SK-N-SH treated with all-trans-retinoic acid at 6 μM for 48 hours (cell line): ENCODE measurements at places on chromosomes 3 and 15.
A peak's percentile ranks its signal among the peaks of the same experiment; 100 is the strongest.

DNA sequence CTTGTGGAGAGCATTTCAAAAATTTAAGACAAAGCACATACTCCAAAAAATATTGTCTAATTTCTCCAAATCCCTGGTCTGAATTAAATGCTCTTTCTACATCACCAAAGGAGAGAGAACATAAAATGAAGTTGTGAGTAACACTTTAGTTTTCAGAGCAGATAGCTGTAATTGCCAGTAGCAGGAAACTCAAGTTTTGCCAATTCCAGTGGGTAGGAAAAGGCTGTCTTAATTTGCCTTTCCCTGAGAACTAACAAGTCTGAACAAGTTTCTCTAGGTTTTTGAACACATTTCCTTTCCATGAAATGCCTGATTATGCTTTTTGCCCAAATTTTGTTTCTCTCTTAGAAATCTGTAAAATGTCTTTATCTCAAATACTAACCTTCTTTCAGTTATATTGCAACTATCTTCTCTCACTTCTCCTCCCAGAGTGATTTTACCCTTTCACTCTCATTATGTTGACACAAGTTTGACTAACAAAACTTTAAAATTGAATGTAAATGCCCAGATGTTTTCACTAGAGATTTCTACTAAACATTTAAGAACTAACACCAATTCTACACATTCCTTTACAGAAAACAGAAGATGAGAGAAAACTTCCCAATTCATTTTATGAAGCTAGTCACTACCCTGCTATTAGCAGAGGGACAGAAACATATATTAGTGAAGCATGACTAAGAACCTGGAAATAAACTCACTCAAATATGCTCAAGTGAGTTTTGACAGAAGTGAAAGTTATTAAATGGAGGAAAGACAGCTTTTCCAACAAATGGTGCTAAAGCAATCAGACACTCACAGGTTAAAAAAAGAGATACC lies 38.4 kb downstream of the RFX7 start:
- ATAC-seq: peak; percentile 59

DNA sequence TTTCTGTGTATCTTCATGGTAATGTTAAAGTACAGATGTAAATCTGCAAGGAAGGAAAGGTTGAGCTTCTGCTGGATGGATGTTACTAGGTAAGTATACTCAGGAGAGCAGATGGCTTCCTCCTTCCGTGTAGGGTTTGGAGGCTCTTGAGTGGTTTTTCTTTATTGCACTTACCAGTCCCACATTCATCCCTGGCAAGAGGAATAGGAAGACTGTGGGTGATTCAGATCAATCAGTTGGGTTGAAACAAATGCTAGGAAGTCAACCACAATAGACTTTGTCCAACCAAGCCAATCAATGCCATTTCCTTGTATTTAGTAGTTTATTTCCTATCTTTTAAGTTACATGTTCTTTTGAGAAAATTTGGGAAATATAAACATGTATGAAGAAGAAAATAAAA lies 26.6 kb downstream of the MYZAP start:
- no peak for ATAC-seq

- ATAC-seq: no peak
Observed at GRCh38 chr3:60720736-60721135, 530.5 kb downstream of the FHIT start.

GRCh38 chr15:43346305-43346704 lies 15.9 kb upstream of the LCMT2 start:
- no peak for ATAC-seq

DNA sequence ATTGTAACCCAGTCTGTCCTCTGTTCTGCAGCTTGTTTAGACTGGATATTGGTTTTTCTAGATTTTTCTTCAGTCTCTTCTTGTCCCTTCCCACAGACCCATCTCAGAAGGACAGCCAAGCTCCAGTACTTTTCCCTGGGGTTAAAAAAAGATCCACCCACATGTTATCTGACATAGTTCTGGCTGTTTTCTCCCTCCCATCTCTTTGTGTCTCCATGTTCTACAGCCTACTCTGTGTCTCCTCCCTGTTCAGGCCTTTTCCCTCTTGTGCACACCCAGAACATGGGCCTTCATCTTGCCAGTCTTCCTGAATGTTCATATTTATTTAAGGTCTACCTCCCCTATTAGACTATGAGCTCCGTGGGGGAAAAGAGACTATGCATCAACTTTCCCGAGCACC lies 5.1 kb upstream of the PPP4R2 start:
- ATAC-seq: no peak

GRCh38 chr3:148710665-148711064 lies 13.0 kb downstream of the AGTR1 start:
- ATAC-seq: no peak

DNA sequence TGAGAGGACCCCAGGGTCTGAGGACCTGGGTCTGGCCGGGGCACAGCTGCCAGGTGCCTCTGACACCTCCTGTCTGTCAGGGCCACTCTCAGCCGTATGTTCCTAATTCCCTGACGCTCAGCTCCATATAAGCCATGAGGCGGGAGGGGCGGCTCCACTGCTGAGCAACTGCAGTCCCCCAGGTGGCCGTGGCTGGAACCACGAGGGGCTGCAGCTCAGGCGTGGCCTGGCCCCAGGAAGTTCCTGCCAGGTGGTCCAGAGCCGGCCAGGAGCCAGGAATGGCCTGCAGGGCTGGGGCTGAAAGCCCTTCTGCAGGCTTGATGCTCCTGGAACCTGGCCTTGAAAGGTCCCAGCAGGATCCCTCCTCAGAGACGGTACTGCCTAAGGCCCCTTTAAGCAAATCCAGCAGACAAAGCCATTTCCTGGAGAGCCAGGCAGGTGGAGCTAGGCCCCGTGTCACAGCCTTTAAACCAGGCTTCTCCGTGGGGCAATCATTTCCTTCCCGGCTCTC lies 118.0 kb downstream of the CHSY1 start:
- ATAC-seq: no peak

GRCh38 chr3:31064021-31064420 lies 169.6 kb upstream of the GADL1 start:
- ATAC-seq: no peak

GRCh38 chr3:30203301-30203700 lies 403.1 kb upstream of the TGFBR2 start:
- no peak for ATAC-seq

- ATAC-seq: peak; percentile 60
Observed at GRCh38 chr3:4979428-4980228, at the start of gene BHLHE40. BHLHE40 (plus strand) TSS chr3:4979437; CDS start chr3:4979719, 282 bp downstream.

DNA sequence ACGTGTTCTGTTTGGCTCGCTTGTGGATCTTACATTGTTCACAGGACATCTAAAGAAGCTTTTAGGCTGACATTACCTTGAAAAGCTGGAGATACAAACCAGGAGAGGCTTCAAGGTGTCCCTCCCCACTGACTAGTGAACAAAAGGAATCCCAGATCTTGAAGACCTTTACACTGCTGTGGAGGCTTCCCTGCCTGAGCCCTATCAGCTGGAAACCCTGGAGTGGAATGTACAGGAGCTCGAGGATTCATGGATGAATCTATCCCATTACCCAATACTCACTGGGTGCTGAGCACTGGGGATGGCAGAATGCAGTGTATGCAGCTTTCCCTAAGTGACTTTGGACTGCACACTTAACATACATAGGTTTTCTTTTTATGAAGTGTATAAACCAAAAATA lies 82.3 kb upstream of the MFGE8 start:
- ATAC-seq: peak; percentile 68
